ENCODE measurements at places on chromosomes 2 and 18. TPM values are rescaled to one million over a fixed set of nuclear protein-coding genes. Genes with fewer than 3 reads are reported as not detected.

Gene ARL6IP6
- total RNA-seq = 23.2 TPM

Gene PMAIP1
- total RNA-seq = 7.7 TPM

Gene CDC42EP3
- 26.4 TPM for total RNA-seq

- peak; percentile 30 for DNase-seq
Observed at GRCh38 chr2:9941196-9941995, 10.1 kb upstream of the GRHL1 start.

- DNase-seq = no peak
Observed at GRCh38 chr2:201267278-201268030, 7.1 kb downstream of the CASP8 start.

DNA sequence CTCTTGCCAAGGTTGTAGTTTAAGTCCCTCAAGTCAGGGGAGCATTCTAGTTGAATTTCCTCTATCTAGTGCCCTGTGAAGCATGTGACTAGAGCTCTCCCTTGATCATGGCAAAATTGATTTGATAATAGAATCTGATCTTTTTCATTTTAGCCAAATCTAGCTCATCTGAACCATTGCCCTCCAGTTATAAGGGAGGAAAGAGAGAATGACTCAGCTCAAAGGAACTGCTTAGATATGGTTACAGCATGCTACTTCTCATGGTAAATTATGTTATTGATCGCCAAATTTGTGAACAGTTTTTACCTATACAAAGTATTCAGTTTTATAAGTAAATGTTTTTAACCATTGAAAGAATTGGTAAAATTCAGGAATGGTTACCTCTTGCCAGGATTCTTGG, 100.8 kb downstream of the GPR39 start:
- no peak for DNase-seq

Measured in hepatocyte (in vitro differentiated cells).